ENCODE measurements at places on chromosomes 16 and 17.

DNA sequence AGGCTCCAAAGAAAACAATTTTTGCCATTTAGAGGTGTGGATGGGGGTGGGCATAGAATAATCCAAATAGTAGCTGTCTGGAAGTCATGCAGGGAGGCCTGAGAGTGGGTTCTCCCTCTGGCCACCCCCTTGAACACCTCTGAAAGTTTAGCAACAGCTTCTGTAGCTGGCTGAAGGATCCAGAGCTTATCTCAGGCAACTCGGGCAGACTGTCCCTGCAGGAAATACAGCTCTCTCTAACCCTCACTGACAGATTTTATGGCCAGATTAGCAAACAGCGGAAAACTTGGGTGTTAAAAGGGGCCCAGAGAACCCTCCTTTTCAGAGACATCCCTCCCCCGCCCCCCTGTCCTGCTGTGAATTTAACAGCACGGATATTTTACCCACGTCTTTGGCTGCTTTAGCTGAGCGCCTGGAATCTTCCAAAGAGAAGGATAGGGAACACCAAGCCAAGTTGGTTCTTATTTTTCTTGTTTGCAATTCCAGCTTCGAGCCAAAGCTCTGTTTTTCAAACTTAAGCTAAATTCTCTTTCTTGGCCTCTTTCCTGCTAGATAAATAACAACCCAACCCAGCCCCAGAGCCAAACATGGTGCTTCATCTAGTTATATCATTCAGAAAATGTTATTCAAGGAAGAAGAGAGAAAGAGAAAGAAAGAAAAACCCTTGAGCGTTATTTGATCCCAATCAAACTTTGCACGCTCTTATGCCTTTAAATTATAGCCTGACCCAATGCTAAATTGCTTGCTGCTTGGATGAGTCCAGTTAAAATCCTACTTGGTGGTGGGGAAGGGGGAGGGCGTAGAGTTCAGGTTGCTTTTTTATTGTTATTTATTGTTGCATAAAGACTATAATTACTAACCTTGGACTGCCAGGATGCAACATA is 2.3 kb upstream of the HOXB2 start:
- H3K36me3 ChIP-seq, result no peaks in the 10 kb centered on the region
- no peak overlapping the region for H3K27ac ChIP-seq
- DNase-seq, result no peak
- H3K4me1 ChIP-seq, result no peaks in the 10 kb centered on the region

- H3K4me1 ChIP-seq, result no peaks in the 10 kb centered on the region
- no peak overlapping the region for H3K27ac ChIP-seq
- no peak overlapping the region for H3K4me3 ChIP-seq
- H3K27me3 ChIP-seq, result no peaks in the 10 kb centered on the region
- DNase-seq, result no peak
- H3K36me3 ChIP-seq, result no peaks in the 10 kb centered on the region
Observed at GRCh38 chr16:55274391-55274790, 49.6 kb upstream of the IRX6 start.

DNA sequence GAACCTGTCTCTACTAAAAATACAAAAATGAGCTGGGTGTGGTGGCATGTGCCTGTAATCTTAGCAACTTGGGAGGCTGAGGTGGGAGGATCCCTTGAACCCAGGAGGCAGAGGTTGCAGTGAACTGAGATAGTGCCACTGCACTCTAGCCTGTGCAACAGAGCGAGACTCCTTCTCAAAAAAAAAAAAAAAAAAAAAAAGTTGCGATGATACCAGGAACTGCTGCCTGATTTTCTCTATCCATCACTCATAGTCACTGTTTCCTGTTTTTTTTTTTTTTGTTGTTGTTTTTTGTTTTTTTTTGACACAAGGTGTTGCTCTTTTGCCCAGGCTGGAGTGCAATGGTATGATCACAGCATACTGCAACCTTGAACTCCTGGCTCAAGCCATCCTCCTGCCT is 59.2 kb downstream of the ABCC1 start:
- H3K27me3 ChIP-seq, result peaks cover 2% of the 10 kb centered on the region
- H3K4me1 ChIP-seq, result peaks cover 46% of the 10 kb centered on the region
- no peak overlapping the region for H3K27ac ChIP-seq
- DNase-seq, result no peak
- peaks cover 21% of the 10 kb centered on the region for H3K36me3 ChIP-seq

GRCh38 chr16:71762186-71762585 is 37.7 kb upstream of the PHLPP2 start:
- DNase-seq, result peak; percentile 67
- H3K36me3 ChIP-seq, result peaks cover 38% of the 10 kb centered on the region
- H3K27me3 ChIP-seq, result no peaks in the 10 kb centered on the region
- H3K4me1 ChIP-seq, result peaks cover 39% of the 10 kb centered on the region

DNA sequence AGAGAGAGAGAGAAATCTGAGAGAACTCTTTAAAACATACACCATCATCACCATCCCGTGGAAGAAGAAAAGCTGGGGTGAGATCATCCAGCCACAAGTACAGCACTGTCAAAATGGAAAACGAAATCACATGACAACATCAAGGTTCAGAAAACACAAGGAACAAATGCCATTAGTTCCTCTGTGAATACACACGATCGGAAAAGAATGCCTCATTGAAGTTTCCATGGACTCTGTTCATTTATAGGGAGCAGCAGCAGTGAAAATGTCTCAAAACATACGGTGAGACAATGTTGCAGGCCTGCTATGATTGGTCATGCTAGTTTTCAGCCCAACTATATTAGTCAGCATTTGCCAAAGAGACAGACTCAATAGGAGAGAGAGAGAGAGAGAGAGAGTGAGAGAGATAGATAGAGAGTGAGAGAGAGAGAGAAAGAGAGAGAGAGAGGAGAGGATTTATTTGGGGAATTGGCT is 4.4 kb downstream of the CFAP97D1 start:
- H3K36me3 ChIP-seq, result peaks cover 4% of the 10 kb centered on the region
- peaks cover 32% of the 10 kb centered on the region for H3K4me1 ChIP-seq
- H3K4me3 ChIP-seq, result peak overlapping the region; percentile 66
- H3K27ac ChIP-seq, result peak overlapping the region; percentile 79
- peak; percentile 92 for DNase-seq
- peaks cover 25% of the 10 kb centered on the region for H3K27me3 ChIP-seq

- no peaks in the 10 kb centered on the region for H3K4me1 ChIP-seq
- DNase-seq, result peak; percentile 19
- H3K36me3 ChIP-seq, result no peaks in the 10 kb centered on the region
- no peak overlapping the region for H3K4me3 ChIP-seq
- peaks cover 3% of the 10 kb centered on the region for H3K27me3 ChIP-seq
- no peak overlapping the region for H3K27ac ChIP-seq
Observed at GRCh38 chr17:8994319-8994718, 27.0 kb upstream of the NTN1 start.

DNA sequence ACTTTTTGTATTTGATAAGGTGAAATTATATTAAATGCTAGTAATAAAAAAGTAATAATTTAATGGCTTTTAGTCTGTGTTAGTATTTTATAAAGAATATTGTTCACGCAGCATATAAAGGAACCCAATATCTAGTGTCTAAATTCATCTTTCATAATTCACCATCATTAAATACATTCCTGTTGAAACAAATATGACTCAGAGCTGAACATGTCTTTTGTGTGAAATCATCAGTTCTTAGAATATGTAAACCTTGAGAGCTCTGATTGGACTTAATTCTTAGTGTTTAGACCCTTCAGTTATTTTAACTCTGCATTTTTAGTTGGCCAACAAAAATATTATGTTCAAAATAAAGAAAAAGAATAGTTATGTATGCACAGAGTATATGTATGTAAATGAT is 71.8 kb downstream of the ABHD15 start:
- no peak overlapping the region for H3K4me3 ChIP-seq
- peaks cover 9% of the 10 kb centered on the region for H3K4me1 ChIP-seq
- H3K27ac ChIP-seq, result no peak overlapping the region
- peaks cover 1% of the 10 kb centered on the region for H3K27me3 ChIP-seq
- DNase-seq, result peak; percentile 25

DNA sequence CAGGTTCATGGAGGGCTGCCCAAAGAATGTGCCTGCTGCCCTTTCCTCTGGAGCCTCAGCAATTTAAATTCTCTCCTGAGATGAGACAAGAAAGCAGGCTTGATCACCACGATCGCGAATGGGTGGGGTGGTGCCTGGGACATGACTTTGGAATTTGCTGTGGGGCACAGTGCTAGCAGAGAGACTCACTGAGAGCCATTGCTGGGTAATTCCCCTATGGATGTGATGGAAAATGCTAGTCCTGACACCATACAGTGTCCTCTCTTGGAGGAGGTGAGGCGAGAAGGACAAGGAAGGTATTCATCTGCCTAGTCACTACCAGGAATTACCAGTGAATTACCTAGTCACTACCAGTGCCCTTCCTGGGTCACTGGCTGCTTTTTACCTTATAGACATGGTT is 15.5 kb downstream of the FAM20A start:
- H3K27ac ChIP-seq, result no peak overlapping the region
- DNase-seq, result no peak
- H3K36me3 ChIP-seq, result no peaks in the 10 kb centered on the region
- peaks cover 4% of the 10 kb centered on the region for H3K27me3 ChIP-seq
- H3K4me1 ChIP-seq, result no peaks in the 10 kb centered on the region

DNA sequence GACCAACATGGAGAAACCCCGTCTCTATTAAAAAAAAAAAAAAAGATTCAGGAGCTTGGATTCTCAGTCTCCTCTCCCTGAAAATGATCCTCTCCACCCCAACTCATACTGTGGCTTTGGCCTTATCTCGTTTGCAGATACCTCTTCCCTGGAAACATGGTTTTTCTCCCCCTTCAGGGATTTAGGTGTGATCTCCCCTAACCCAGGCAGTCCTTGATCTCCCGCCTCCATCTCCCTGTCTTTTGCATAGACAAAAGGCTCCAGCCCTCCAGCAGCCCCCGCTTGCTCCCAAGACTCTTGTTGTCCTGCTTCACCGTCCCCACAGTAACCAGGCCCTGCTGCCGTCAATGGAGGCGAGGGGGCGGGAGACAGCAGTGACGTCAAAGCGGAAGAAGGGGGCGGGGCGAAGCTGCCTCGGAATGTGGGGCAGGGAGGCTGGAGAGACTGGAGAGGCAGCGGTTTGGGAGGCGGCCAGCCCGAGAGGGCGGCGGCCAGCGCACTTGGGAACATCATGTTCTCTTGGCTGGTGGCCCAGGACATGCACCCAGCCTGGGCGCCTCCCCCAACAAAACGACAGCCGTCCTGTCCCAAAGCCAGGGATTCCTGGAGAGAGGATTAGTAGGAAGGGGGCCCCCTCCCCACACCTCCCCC is 1.9 kb upstream of the PER1 start:
- no peak overlapping the region for H3K27ac ChIP-seq
- no peaks in the 10 kb centered on the region for H3K36me3 ChIP-seq
- H3K4me1 ChIP-seq, result peaks cover 14% of the 10 kb centered on the region
- H3K27me3 ChIP-seq, result peaks cover 19% of the 10 kb centered on the region
- H3K4me3 ChIP-seq, result no peak overlapping the region

DNA sequence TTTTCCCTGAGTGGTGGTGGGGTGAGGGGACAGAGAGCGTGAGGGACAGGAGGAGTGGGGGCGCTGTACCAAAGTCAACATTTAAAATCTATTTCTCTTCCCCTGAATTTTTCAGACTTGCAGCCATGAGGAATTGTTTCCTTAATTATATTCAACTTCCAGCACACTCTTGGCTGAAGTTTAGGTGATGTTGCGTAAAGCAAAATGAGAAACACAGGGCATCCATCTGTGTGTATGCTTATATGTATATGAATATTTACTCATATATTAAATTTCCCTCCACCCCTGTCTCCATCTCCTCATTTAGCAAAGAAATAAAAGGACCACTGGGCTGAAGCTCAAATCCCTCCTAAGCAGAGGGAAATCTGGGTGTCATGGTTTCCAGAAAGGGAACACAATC is 218.1 kb downstream of the XYLT1 start:
- peaks cover 3% of the 10 kb centered on the region for H3K36me3 ChIP-seq
- H3K27me3 ChIP-seq, result no peaks in the 10 kb centered on the region
- no peak overlapping the region for H3K4me3 ChIP-seq
- no peak overlapping the region for H3K27ac ChIP-seq
- DNase-seq, result no peak
- H3K4me1 ChIP-seq, result peaks cover 11% of the 10 kb centered on the region

- peaks cover 25% of the 10 kb centered on the region for H3K36me3 ChIP-seq
- H3K27me3 ChIP-seq, result peaks cover 4% of the 10 kb centered on the region
- no peak within 1 kb of the TSS for H3K27ac ChIP-seq
- H3K4me1 ChIP-seq, result peaks cover 10% of the 10 kb centered on the region
- H3K4me3 ChIP-seq, result no peak within 1 kb of the TSS
- DNase-seq, result no peak
Observed at GRCh38 chr17:4931963-4932362, at the start of gene GP1BA. GP1BA (plus strand) TSS chr17:4932277; CDS start chr17:4932605, 328 bp downstream.

DNA sequence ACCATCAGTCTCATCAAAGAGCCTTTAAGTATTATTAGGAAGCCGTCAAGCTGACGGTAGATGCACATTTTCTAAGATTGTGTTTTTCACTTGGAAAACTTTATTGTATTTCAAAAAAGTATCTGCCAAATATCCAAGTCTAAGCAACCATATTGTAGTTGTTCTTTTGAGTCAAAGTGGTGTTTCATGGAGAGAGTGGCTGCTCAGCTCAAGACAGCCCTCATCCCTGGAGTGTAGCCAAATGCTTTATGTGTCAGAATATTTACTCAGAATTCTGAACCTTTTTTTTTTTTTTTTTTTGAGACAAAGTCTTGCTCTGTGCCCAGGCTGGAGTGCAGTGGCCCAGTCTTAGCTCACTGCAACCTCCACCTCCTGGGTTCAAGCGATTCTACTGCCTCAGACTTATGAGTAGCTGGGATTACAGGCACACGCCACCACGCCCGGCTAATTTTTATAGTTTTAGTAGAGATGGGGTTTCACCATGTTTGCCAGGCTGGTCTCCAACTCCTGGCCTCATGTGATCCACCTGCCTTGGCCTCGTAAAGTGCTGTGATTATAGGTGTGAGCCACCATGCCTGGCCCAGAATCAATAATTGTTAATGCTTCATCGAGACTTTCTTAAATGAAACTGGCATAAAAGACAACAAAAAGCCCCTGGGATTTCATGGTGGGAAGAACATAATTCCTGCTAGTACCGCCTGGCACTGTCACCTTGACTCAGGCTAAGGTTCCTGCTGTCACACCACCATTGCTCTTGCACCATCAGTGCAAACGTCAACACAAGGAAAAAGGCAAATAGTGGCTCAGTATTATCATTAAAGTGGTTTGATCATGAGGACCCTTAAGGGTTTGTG is 45.5 kb downstream of the PRKCA start:
- peaks cover 81% of the 10 kb centered on the region for H3K4me1 ChIP-seq
- DNase-seq, result peak; percentile 35
- H3K36me3 ChIP-seq, result peaks cover 15% of the 10 kb centered on the region

- H3K4me1 ChIP-seq, result no peaks in the 10 kb centered on the region
- no peak overlapping the region for H3K4me3 ChIP-seq
- no peak for DNase-seq
- no peaks in the 10 kb centered on the region for H3K27me3 ChIP-seq
- no peaks in the 10 kb centered on the region for H3K36me3 ChIP-seq
- no peak overlapping the region for H3K27ac ChIP-seq
Observed at GRCh38 chr16:63100082-63100481, 1063.8 kb upstream of the CDH8 start.

DNA sequence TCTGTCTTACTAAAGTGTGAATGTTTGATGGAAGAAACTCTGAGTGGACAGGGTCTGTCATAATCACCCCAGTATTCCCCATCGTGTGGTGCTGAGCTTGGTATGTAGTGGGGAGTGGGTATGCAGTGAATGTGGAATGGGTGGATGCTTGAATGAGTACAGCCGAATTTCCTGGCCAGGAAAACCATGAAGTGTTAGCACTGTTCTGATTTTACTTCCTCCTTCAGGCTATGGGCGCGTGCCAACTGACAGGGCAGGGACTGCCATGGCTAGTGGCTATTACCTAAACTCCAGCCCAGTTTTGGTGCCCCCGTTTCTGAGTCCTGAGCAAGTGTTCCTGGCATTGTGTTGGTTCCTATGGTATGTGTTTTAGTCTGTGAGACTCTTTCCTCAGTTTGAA is 48.6 kb downstream of the PRKCA start:
- H3K27ac ChIP-seq, result peak overlapping the region; percentile 2
- 0 out of 2 replicates have a peak overlapping the region, but pooled peaks have one; percentile 11 for H3K4me3 ChIP-seq
- DNase-seq, result no peak
- H3K36me3 ChIP-seq, result peaks cover 8% of the 10 kb centered on the region
- H3K27me3 ChIP-seq, result no peaks in the 10 kb centered on the region

All from HFFc6 (cell line).